ENCODE measurements at places on chromosomes 6 and 20.

DNA sequence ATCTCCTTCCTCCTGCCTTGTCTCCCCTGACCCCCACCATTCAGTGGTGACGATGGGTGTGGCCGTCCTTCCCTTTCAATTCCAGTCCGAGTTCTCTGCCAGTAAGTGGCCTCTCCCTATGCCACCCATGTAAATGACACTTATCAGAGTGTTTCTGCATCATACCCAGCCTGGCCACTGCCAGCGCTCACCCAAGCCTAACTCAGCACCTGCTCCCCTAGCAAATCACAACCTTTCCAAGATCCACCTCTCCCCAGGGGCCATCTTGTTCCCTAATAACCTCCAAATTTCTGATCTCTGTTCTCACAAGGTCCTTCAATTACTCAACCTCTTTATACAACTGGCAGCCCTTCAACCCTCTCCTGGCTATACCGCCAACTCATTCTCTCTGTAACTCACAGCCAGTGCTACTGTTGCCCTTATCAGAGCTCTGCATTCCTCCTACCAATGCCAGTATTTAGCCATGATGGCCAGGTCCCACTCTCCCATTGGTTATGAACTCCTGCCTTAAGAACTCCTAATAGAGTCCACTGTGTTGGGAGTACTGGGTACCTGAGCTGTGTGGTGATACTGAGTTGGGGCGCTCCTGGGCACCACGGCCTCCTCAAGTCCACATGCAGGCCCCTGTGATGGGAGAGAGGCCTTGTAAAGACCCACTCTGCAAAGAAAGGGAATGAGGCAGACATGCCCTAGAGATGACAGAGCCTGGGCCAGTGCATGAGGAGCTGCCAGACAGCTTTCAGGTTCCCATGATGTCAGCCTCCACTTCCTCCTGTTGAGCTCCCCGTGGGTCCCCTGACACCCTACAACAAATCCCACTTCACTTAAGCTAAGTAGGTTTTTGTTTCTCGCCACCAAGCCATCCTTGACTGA is 187.4 kb upstream of the RREB1 start:
- no peak for DNase-seq

DNA sequence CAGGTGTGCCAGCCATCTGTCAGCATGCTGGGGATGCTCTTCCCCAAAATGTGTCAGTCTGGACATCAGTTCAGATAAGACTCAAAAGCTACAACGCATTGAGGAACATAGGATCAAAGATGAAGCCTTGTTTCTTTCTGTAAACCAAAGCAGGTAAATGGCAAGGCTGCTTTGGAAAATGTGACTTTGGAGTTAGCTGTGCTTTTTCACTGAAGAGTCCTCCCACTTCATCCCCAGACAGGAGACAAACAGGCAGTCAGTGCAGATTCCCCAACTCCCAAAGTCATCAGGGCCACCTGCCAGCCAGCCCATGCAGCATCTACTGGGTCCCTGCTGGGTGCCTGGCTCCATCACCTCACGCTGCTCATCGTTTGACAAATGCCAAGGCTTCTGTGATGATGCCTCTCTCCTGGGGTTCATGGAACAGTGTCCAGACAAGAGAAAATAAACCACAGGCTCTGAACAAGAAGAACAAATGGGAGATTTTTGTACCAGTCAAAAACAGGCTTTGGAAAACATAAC is 205.0 kb upstream of the BTBD3 start:
- no peak for DNase-seq

GRCh38 chr6:168826726-168827585 is 386.0 kb downstream of the SMOC2 start:
- no peak for DNase-seq

DNA sequence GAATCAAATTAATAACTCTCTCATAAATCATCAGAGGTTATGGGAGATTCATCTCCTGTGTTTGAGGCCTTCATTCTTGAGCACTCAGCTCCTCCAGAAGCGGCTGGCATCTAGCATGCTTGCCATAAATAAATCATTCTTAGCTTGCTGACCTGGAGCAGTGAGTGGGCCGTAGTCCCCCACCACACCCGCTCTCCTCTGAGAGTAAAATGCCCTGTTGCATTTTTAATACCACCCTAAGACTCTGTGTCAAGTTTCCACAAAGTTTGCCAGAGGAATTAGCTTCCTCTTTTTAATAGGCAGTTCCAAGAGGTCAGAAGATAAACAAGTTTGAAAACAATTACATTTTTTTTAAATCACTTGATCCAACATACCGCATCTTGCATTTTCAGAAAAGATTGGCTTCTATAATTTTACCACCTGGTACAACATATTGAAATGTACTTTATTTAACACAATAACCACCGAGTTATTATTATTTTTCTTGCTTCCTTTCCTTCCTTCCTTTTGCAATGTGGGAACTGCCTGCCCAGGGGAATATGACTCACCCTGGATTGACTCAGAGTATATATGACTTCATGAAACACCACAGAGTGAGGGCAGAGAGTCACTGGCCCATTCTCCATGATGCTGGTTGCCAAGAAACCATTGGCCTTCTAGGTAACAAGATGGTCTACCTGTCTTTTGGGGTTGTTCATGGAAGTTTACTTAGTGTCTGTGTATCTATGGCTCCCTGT is 29.4 kb upstream of the CLIC5 start:
- DNase-seq = no peak

Measured in NCI-H748 treated with DMSO at 0.1 percent for 48 hours (cell line).